ENCODE measurements at places on chromosomes 16 and 17.

DNA sequence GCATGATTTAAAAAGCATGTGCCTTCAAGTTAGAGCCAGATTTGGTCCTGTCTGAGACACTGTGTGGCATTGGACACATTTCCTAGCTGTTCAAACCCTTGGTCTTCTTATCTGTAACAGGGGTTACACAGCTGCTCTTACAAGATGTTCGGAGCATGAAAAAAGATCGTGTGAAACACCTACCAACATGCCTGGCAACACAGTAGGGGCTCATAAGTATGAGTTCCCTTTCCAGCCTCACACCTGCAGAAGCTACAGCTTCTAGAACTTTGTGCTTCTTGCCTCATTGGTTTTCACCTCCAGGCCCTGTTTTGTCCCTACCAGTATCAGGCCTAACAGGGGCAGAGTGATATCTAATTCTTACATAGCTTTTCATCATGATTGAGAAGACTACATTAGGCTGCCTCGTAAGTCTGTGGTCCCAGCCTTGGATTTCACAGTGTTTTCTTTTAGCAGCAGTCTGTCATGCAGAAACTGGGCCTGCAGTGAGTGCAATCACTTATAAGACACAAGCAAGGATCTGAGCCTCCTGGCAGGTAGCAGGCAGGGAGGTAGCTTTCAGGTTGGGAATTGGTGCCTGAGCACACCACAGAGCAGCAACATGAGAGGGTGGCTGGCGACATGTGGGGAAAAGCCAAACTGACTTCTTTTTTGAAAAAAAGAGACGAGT lies 78.8 kb downstream of the CCDC182 start:
- DNase-seq = no peak

- peak; percentile 77 for DNase-seq
These were observed 41.7 kb downstream of the ANKFY1 start for GRCh38 chr17:4221899-4222659.

- DNase-seq = no peak
These were observed 403.2 kb downstream of the NPIPA7 start for GRCh38 chr16:16782153-16782552.

GRCh38 chr16:82152196-82152595 lies 17.8 kb downstream of the MPHOSPH6 start:
- DNase-seq = no peak

GRCh38 chr17:7315570-7316235 lies 543 bp upstream of the GPS2 start:
- no peak for DNase-seq

GRCh38 chr17:63029541-63029940 lies 63.5 kb downstream of the TANC2 start:
- no peak for DNase-seq

DNA sequence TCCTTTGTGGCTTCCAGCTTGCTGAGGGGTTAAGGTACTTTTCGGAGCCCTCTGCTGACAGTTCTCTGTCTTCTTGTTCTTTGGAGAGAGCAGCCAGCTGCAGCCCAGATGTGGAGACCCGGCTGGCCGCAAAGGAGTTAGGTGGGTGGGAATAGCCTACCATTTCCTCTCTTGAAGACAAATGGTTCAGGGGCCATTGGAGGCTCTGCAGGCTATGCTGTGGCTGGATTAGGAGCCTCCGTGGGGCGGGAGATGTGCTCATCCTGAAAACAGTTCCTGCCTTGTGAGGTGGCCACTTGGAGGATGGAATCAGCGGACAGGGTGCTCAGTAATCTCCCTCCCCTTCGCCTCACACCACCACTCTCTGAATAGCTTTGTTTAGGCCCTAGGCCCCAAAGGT lies 30.3 kb downstream of the MEOX1 start:
- DNase-seq = no peak

DNA sequence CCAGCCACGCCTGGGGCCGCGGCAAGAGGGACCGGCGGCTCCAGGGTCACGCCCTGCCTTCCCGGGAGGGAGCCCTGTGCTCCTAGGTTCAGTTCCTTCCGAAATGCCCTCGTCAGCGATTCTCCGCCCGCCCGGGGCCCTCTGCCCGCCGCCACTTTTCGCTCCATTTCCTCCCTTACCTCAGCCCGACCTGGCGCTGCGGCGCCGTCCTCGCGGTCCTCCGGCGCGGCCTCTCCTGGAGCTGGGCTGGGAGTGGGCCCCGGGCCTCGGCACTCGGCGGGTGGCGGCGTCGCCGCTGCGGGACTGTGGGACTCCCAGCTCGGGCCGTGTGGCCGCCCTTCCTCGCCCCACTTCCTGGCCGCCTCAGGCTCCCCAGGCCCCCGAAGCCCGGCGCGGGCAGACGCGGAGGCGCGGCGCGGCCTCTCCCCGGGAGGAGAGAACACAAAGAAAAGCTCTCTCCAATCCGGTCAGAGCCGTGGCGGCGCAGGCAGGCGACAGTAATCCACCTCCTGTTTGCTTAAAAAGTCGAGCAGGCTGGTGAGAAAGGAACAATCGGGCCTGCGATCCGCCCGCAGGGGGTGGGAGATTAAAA lies 1.6 kb downstream of the BAHCC1 start:
- no peak for DNase-seq

- peak; percentile 87 for DNase-seq
These were observed 1.3 kb downstream of the ZNF750 start for GRCh38 chr17:82838386-82839063.

GRCh38 chr17:39208136-39208535 lies 8.1 kb downstream of the RPL19 start:
- no peak for DNase-seq

DNA sequence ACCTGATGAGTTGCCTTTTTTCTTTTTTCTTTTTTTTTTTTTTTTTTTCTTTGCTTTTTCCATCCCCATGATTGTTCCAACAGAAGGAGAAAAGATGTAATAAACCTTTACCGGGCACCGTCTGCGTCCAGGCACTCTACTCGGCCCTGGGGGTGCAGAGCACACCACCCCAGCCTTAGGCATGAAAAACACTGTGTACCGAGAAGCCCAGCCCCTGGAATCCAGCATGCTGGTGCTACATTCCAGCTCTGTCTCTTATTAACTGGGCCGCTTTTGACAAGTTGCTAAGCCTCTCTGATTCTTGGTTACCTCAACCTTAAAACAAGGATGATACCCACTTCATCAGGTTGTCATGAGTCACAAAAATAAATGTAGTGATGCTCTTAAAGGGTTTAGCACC lies 64.1 kb upstream of the HSBP1 start:
- no peak for DNase-seq

- no peak for DNase-seq
These were observed 77.1 kb downstream of the SDK2 start for GRCh38 chr17:73566905-73567782.

DNA sequence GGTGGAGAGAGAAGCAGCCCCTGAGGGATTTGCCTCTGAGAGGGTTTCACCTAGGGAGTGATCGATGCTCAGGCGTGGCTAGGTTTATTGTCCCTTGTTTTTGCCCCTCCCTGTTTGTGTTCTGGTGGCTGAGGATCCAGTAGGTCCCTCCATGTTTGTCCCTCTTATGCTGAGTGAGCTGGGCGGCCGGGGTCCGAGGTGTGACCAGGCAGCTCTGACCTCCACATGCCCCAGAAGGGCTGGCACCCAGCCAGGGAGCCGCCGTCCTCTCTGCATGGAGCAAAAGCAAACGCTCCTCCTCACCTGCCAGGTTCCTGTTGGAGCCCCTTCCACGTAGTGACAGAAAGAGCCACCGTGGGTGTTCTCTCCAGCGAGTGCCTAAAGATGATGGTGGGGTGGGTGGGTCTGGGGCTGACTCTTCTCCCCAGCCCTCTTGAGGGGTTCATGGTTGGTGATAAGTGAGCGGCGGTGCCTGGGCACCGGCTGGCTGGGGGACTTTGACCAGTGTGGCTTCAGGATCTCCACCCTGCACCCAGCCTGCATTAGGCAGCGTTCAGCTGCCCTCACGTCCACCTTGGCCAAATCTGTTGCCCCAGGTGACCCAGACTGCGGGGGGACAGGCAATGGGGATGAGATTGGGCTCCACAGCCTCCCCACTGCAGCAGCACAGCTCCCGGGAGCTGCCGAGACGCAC lies 14.1 kb upstream of the NUDT16L1 start:
- DNase-seq = peak; percentile 78

- no peak for DNase-seq
These were observed 234.6 kb downstream of the MSI2 start for GRCh38 chr17:57490890-57491289.

- DNase-seq = peak; percentile 99
These were observed at the start of gene CORO7 for GRCh38 chr16:4416200-4417032. TSS of gene CORO7 (minus strand) at chr16:4416596. CDS start at chr16:4416518, 78 bp downstream.

GRCh38 chr17:75652934-75653549 lies 13.9 kb downstream of the RECQL5 start:
- no peak for DNase-seq

DNA sequence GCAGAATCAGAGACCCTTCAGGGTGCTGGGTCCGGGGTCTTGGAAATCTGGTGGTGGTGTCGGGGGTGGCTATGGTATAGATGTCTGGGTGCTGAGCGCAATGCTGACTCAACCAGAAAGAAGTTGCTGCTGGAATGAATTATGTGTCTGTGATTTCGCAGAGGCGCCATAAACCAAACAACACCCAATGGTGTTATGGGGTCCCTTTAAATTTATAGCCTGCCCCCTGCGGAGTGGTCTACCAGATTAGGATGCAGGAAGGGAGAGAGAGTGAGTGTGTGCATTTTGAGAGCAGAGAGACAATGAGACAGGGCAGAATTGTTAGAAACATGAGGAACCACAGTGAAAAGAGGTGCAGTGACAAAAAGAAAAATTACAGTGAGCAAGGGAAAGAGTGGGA lies 100.7 kb upstream of the CDH11 start:
- no peak for DNase-seq

Measured in right lobe of liver (tissue), 6 donors.